Cardiac muscle cell (in vitro differentiated cells and primary cell): ENCODE measurements at places on chromosomes 2 and 18. TPM values are rescaled to one million over a fixed set of nuclear protein-coding genes. Genes with fewer than 3 reads are reported as not detected.
A peak's percentile ranks its signal among the peaks of the same experiment; 100 is the strongest.

GATA6 gene
- 182 and 187 TPM in 2 replicates for total RNA-seq

- no peak for DNase-seq
- H3K27me3 ChIP-seq = no peaks in the 10 kb centered on the region
- peaks cover 19% of the 10 kb centered on the region for H3K36me3 ChIP-seq
- H3K4me3 ChIP-seq = no peak overlapping the region
- peak overlapping the region; percentile 67 for H3K27ac ChIP-seq
Observed at GRCh38 chr2:235052514-235053354, 100.9 kb downstream of the SH3BP4 start.

DNA sequence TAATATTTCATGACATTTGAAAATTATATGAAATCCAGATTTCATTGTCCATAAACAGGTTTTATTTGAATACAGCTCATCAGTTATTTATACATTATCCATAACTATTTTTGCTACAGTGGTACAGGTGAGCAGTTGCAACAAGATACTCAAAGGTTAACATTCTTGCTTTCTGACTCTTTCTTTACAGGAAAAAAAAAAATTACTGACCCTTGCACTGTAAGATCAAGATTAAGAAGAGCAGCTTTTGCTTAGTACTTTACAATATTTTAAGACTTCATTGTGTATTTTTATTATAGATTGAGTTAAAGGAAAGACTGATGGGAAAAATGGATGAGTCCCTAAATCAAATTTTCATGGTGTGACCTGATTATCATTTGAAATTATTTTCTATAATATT, 11.2 kb downstream of the ETAA1 start:
- H3K27me3 ChIP-seq = no peaks in the 10 kb centered on the region
- peaks cover 31% of the 10 kb centered on the region for H3K36me3 ChIP-seq
- no peak overlapping the region for H3K27ac ChIP-seq
- DNase-seq = no peak
- H3K4me1 ChIP-seq = no peaks in the 10 kb centered on the region
- H3K4me3 ChIP-seq = no peak overlapping the region

CTLA4 gene
- not detected in 2 replicates for total RNA-seq
